ENCODE measurements at places on chromosomes 6 and 20.

DNA sequence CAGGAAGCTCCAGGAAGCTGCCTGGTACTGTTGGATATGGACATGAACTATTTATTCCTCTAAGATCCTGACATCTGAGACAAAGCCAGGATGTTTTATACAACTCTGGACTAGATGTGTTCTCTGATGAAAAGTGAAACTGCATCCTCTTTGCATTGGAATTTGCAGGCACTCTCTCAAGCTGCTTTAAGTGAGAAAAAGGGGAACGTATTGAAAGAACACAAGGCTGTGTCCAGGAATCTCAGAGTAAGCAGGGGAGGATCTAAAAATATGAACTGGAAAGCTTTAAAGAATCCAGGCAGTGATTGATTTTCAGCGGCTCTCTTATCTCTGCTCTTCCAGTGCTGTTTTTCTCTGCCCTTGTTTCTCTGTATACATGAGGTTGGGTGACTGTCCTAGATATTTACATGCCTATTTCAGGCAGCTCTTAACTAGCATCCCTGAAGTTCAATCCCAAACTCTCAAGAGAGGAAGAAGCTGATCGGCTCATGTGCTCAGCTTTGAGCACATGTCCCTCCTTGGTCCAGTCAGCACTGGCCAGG is 193.8 kb downstream of the PLCB4 start:
- DNase-seq = no peak

- DNase-seq = no peak
Observed at GRCh38 chr20:40276301-40276700, 412.7 kb downstream of the MAFB start.

GRCh38 chr6:41199552-41200246 is 1.2 kb downstream of the TREML2 start:
- peak; percentile 24 for DNase-seq

DNA sequence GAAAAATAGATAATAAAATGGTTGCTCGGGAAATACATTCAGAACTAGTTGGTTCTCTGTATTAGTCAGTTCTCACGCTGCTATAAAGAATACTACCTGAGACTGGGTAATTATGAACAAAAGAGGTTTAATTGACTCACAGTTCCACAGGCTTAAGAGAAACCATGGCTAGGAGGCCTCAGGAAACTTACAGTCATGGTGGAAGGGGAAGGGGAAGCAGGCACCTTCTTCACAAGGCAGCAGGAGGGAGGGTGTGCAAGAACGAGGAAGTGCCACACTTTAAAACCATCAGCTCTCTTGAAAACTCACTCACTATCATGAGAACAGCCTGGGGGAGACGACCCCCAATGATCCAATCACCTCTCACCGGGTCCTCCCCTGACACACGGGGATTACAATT is 24.2 kb upstream of the SNX9 start:
- DNase-seq = no peak

- DNase-seq = no peak
Observed at GRCh38 chr6:160949531-160949930, 42.0 kb upstream of the MAP3K4 start.

DNA sequence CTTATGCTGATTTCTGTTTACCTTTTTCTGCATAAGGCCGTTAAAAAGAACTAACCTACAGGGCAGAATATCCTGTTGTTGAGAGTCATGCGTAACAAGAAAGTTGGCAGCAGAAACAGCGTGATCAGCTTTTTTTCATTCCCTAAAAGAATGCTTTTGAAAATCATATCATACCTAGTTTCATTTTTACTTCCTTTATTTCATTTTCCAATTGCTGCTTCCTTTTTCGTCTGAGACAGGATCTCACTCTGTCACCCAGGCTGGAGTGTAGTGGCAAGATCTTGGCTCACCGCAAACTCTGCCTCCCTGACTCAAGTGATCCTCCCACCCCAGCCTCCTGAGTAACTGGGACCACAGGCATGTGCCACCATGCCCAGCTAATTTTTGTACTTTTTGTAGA is 4.1 kb downstream of the CALHM6 start:
- peak; percentile 41 for DNase-seq

- DNase-seq = no peak
Observed at GRCh38 chr20:1486566-1486965, 4.7 kb downstream of the SIRPB2 start.
